Fibroblast of skin of back (primary cell): ENCODE measurements at places on chromosomes 13 and 19.

DNA sequence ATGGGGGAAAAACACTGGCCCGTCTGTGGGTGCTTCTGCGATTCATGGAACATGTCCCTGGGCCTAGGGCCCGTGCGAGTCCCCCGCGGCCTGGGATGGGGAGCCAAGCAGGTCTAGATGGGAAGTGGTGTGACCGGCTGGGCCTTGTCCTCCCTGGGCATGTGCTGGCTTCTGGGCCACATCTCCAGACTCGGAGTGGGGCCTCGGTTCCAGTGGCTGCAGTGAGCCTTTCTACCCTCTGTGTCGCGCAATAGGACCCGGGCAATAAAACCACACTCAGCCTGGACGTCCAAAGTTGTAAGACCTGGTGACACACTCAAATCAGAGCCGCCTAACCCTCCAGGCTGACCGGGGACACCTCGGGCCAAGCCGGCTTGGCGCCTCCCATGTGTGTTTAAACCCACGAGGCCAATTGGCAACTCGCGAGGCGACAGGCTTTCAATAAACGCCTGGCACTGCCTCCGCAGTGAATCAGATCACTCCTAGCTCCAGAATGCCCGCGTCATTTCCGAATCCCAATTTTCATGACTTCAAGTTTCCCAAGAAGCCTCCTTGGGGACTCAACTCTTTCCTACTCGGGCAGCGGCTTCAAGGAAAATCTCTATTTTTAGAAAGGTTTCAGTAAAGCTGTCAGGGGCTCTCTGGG is 57.3 kb downstream of the KLF2 start:
- peak; percentile 84 for DNase-seq

DNA sequence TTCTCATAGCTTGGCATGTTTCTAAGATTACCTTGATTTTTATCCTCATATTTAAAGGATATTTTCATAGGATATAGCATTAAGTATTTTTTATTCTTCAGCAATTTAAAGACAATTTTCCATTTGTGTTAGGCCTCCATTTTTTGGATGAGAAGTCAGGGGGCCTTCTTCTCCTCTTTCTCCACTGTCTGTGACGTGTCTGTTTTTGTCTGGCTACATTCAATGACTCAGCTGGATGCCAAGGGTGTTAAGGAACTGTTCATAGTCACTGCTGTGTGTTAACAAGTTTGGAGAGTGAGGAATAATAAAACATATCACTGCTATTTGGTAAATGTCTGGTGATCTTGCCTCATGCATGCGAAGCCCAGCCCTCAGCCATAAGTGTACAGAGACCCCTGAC is 36.4 kb downstream of the ZNF582 start:
- no peak for DNase-seq

DNA sequence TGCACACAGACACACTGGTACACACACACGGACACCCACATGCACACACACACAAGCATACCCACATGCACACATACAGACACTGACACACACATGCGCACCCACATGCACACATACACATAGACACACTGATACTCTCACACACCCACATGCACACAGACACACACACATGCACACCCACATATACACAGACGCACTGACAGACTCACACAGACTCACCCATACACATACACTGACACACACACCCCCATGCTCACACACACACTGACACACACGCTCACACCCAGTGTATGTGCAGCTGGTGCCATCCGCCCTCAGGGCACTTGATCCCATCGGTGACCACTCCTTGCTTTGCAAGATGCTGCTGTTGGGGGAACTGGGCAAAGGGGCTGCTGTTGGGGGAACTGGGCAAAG is 9.7 kb upstream of the RASA3 start:
- no peak for DNase-seq

DNA sequence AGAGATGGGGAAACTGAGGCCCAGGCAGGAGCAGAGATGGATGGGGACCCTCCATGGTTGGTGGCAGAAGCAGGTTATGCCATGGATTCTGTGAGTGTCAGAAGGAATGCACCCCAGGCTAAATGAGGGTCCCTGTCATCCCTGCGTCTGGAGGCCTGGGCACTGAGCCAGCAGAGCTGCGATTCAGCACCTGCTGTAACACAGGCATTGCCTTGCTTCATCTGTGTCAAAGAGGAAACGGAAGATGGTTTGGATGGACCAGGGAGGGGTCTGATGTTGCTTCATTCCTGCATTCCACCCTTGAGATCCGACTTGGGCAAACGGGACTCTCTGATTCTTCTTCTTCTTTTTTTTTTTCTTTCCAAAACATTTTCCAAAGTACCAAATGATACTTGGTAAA is 1.2 kb downstream of the C5AR1 start:
- DNase-seq = peak; percentile 18

- peak; percentile 77 for DNase-seq
Measured at GRCh38 chr19:4506449-4507149, 11.7 kb downstream of the PLIN4 start.

GRCh38 chr13:29323954-29324353 is 271.5 kb downstream of the SLC7A1 start:
- DNase-seq = no peak

GRCh38 chr19:41330481-41330880 is 20.5 kb downstream of the CCDC97 start:
- DNase-seq = no peak

- DNase-seq = no peak
Measured at GRCh38 chr13:40994581-40995230, 24.4 kb downstream of the ELF1 start.

GRCh38 chr19:3178377-3178972 is at the start of gene S1PR4:
S1PR4 (plus strand) TSS chr19:3178769; CDS start chr19:3178793, 24 bp downstream.
- DNase-seq = no peak

GRCh38 chr19:17346109-17346671 is 8.8 kb downstream of the GTPBP3 start:
- peak; percentile 52 for DNase-seq

- DNase-seq = peak; percentile 13
Measured at GRCh38 chr13:51684076-51684475, 99.8 kb downstream of the WDFY2 start.

DNA sequence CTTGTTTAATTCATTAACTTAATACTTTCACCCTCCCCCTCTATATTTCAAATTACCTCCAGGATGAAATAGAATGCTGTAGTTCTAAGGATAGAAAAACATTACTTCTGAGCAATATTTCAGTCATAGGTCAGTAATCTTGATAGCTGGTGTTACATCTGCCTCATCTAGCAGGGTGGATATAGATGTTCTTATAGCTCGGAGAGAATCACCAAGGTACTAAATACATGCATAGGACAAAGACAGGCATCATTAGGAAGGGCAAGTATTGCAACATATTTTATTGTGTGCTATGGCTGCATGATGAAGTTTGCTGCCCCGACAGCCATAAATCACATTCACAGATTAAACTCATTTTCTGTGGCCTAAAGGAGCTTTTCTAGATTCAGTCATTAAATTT is 601.0 kb downstream of the FGF9 start:
- no peak for DNase-seq

DNA sequence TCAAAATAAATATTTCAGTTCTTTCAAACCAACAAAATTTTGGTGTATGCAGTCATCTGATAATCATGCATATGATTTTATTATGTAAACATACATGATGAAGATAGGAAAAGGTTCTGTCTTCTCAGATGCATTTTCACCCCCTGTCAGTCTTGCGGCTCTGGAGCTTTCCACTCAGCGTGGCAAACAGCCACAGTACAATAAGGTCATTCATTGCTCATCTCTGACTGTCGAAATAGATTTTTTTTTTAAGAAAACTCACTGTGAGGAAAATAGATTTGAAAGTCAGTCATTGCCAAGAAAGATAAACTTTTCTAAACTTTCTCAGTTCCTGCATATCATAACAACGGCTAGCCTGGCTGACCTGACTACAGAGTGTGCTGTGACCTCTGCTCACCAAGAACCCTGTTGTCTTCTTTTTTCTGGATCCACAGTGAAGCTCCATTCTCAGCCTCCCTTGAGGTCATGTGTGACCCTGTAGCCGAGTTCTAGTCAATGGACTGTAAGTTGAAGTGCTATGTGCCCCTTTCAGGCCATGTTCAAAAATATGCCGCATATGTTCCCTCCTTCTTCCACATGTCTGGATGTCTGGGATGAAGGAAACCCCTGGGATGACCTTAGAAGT is 519.6 kb downstream of the KLF5 start:
- DNase-seq = no peak

DNA sequence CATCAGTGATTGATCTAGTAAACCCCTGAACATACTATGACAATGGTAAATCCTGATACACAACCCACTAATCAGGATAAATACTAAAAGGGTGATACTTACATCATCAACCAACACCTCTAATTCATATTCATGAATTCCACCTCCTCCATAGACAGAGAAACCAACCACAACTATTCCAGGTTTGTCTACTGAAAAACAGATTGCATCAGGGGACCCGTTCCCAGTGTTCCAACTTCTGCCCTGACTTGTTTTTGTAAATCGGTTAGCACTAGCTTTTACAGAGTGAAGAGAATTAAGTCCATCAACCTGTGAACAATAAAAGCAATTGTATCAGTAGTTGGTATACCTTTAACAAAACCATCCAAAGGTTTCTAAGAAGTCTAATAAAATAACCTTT is 149.2 kb downstream of the MYCBP2 start:
- DNase-seq = no peak

- peak; percentile 22 for DNase-seq
Measured at GRCh38 chr13:47798906-47799305, 202.2 kb downstream of the SUCLA2 start.

DNA sequence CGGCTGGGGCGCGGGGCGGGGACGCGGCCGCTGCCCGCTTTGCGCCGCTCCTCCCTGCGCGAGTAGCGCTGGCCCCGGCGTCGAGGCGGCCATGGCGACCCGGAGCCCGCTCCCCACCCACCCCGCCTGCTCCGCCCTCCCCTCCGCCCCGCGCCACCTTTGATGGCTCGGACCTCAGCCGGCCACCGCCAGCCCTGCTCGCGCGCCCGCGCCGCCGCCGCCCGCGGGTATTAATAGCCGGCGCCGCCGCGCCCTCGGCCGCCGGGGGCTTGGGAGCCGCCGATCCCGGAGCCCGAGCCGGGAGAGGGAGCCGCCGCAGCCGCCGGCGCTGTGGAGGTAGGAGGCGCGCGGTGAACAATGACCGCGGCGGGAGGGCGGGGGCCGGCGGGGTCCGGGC is 261 bp downstream of the FARP1 start:
- no peak for DNase-seq

- no peak for DNase-seq
Measured at GRCh38 chr13:32151240-32151639, 119.7 kb downstream of the FRY start.

GRCh38 chr19:21566073-21566472 is 60.7 kb downstream of the ZNF429 start:
- DNase-seq = no peak

DNA sequence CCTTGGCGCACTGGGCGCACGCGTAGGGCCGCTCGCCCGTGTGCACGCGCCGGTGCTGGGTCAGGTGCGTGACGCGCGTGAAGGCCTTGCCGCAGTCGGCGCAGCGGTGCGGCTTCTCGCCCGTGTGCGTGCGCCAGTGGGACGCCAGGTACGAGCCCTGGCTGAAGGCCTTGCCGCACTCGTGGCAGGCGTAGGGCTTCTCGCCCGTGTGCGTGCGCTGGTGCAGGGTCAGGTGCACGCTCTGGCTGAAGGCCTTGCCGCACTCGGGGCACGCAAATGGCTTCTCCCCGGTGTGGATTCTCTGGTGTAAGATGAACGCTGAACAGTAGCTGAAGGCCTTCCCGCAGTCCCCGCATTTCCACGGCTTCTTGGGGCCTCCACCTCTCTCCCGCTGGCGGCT is 7.0 kb downstream of the ZNF835 start:
- no peak for DNase-seq

DNA sequence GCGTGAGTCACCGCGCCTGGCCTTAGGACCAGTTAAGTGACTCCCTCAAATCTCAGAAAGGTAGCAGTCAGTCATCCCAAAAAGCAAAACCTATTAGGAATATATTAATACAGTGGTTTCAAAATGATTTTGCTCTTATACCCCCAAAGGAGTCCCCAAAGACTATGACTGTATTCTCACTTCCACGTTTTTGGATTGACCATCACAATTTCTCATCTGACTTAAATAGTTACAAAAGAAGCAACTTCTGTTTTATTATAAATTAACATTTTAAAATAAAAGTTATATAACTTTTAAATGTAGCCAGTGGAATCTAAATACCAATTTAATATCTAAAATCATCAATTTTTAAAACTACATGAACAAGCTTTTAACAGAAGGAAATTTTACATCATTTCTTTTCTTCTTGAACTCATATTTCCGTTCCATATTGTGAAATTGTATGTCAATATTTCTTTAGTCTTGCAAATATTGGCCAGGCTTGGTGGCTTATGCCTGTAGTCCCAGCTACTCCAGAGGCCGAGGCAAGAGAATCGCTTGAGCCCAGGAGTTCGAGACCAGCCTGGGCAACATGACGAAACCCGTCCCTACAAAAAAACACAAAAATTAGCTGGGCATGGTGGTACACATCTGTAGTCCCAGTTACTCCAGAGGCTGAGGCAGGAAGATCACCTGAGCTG is 1.5 kb upstream of the SPART start:
- DNase-seq = no peak
